ENCODE measurements at places on chromosomes 7 and 10.

DNA sequence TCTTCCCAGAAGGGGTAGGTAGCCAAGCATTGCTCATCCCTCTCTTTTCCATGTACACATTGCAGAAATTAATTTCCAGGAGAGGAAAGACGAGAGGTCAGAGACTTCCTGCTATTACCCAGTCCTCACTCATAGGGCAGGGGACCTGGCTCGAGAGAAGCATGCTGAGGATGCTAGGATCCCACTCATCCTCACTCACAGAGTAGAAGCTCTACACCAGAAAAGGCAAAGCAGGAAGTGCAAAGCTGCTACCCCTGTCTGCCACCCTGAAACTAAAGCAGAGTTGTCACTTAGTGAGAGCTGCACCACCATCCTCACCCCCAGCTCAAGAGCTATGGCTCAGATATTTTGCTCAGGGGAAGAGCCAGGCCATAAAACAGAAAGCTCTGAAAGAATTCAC lies 9.9 kb downstream of the OR9A2 start:
- DNase-seq, result no peak

- no peak for DNase-seq
Measured at GRCh38 chr10:109966961-109967738, 40.6 kb upstream of the ADD3 start.

DNA sequence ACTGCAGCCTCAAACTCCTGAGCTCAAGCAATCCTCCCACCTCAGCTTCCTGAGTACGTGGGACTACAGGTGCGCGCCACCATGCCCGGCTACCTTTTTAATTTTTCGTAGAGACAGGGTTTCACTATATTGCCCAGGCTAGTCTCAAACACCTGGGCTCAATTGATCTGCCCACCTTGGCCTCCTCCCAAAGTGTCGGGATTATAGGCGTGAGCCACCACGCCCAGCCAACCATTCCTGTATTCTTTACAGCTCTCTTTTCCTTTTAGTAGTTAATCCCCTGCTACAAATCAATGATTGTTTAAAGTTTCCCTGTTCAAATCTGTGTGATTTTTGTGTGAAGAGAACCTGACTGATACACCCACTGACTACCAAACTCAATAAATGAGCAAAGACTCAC lies 75.4 kb upstream of the SVIL start:
- no peak for DNase-seq

GRCh38 chr7:132531562-132531961 lies 44.7 kb downstream of the PLXNA4 start:
- DNase-seq, result no peak

- no peak for DNase-seq
Measured at GRCh38 chr7:12719141-12719919, 31.9 kb downstream of the ARL4A start.

GRCh38 chr7:77199013-77199966 lies at the start of gene FGL2:
FGL2 (minus strand) TSS chr7:77199819; CDS start chr7:77199793, 26 bp downstream.
- DNase-seq, result peak; percentile 3

DNA sequence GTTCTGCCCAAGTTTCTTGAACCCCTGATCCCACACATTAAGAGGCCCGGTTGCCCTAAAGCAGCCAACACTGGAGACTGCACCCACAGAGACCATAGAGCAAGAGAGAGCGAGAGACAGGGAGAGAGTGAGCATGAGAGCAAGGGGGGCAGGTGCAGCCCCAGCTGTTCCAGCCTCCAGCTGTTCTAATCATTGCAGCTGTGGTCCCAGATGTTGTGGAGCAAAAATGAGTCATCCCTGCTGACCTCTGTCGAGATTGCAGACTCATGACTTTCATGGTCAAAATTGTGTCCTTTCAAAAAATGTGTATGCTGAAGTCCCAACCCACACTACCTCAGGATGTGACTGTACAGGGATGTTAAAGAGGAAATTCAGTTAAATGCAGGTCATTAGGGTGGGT lies 143.9 kb upstream of the FRMD4A start:
- DNase-seq, result no peak

GRCh38 chr10:11798845-11799735 lies 24.1 kb upstream of the PROSER2 start:
- DNase-seq, result no peak

DNA sequence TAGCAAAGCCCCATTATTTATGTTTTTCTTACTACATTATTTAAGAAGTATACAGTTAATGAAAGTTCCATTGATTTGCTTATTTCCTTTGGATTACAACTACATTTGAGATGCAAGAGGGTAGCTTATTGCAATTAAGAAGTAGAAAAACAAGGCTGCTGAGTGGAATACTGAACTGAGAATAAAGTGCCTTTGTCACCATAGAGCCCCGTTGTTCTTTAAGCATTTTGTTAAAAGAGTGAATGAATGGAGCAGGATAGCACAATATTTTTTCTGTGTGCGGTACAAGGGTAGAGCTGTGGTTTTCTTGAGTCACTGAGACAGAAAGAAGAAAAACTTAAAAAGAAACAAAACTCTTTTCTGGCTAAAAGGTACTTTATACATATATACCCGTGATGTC lies 45.6 kb downstream of the ZNF277 start:
- no peak for DNase-seq

GRCh38 chr7:64849924-64850499 lies 53.1 kb upstream of the ZNF273 start:
- no peak for DNase-seq

- peak; percentile 2 for DNase-seq
Measured at GRCh38 chr7:92527300-92528187, 776 bp downstream of the PEX1 start.

GRCh38 chr7:69961436-69961835 lies 363.2 kb downstream of the AUTS2 start:
- DNase-seq, result no peak

GRCh38 chr7:157432541-157432956 lies 95.7 kb downstream of the DNAJB6 start:
- peak; percentile 19 for DNase-seq

DNA sequence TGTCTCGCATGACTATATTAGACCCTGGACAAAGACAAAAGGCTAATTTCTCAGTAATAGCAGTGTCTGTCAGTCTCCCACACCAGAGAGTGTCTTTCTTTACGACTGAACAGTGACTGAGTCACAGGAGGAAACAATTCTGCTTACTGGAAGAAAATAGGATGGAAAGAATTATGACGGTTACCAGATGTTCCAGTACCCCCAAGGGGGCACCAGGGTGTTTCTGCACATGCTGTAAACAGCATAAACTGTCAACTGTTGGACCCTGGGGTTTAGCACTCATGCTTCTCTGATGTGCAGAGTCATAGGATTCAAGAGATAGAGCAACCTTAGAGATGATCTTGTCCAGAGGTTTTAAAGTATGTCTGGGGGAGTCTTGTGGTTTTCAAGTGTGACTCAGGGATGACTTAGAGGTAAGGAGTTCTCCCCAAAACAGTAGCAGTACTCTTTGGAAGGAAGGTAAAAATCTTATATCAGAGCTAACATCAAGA lies 291.7 kb downstream of the THSD7A start:
- no peak for DNase-seq

GRCh38 chr10:93288679-93289634 lies 193.2 kb downstream of the MYOF start:
- DNase-seq, result no peak

DNA sequence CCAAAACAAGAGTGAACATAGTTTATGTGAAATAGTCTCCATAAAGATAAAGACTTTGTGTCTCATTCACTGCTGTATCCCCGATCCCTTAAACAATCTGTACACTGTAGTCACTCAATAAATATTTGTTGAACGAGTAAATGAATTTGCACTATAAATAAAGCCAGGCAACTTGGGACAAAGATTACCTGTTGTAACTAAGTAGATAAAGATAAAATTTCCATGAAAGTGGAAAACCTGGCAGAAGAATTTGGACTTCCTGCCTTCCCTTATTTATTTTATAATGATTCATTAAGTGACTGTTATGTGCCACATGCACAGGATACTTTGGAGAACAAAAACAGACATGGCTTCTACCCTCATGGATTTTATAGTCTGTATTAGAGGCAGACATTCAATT lies 277.7 kb upstream of the KAT6B start:
- no peak for DNase-seq

DNA sequence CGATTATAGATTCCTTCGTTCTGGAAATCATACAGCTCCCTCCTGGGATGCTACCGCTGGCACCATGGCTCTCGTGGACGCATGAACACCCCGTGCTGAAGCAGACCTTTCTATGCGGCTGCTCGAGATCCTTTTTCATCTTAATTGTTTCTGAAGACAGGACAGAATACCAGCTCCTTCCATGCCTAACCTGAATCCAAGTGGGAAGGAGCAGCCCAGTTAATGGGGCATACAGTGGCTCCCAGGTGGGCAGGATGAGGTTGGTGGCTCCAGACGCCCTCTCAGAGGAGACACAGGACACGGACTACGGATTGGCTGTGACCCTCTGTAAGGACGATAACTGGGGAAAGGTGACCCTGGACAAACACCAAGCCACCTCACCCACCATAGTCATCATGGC lies 18.4 kb upstream of the LOXL4 start:
- DNase-seq, result no peak

GRCh38 chr7:45151131-45151684 lies 6.4 kb upstream of the RAMP3 start:
- no peak for DNase-seq

GRCh38 chr10:70622981-70623844 lies 20.7 kb upstream of the PRF1 start:
- DNase-seq, result no peak

DNA sequence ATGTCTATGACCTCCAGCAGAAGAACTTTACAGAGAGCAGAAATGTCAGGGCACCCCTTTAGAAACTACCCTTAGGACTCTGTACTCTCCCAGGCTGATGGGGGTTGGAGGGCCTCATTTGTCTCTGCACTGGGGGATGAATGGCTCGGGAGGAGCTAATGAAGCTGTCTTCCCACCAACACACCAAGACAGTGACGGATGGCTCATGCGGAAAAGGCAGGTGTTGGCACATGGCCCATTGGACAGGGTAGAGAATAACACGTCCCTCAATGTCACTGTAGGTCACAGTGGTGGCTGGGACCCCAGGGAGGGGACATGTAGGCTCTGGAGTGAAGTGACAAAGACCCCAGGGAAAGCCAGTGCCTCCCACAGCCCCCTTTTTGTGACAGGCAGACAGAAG lies 64.0 kb upstream of the PCBD1 start:
- DNase-seq, result no peak

GRCh38 chr10:89555688-89556445 lies 20.5 kb upstream of the SLC16A12 start:
- DNase-seq, result no peak

GRCh38 chr10:130424418-130424817 lies 288.2 kb downstream of the GLRX3 start:
- DNase-seq, result no peak

GRCh38 chr7:147483634-147484292 lies 1106.8 kb upstream of the C7orf33 start:
- DNase-seq, result no peak

- no peak for DNase-seq
Measured at GRCh38 chr7:152402384-152403250, 33.2 kb downstream of the KMT2C start.

DNA sequence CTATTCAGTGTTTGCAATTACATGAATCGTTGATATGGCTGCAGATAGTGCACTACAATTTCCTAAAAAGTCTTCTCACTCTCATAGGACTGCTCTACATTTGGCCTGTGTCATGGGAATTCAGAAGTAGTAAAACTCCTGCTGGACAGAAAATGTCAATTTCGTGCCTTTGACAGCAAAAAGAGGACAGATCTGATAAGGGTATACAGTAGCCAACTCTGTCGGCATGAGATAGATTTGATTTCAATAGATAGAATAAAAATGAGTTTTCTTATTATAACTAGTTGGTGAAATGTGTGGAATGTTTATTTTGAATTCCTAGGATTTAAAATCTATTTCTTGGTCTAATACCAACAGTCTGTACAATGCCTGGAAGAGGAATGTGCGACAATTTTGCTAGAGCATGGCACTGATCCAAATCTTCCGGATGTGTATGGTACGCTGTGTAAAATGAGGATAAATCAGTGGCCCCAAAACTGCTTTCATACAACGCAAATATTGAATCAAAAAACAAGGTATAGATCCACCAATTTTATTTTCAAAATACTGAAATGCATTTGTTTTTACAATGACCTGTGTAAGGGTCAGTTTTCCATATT lies 133.5 kb upstream of the CDK13 start:
- DNase-seq, result no peak

GRCh38 chr7:95454438-95455045 lies 19.7 kb upstream of the PON2 start:
- no peak for DNase-seq

DNA sequence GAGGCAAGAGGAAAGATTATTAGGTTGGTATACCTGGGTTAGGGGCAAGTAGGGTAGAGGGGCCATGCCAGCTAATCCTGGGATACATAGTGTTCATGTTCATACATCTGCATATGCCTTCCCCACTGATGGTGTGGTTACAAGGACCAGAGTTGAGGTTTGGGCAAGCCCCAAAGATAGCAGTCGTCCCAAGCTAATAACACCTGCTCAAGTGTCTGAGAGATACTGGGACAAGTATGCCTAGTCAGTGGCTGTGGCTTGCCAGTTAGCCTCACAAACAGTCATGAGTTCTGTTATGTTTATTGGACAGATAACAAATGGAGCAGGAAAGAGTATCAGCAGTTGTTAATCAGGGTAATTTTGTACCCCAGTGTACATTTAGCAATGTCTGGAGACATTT lies 139.6 kb downstream of the ADAM22 start:
- DNase-seq, result no peak

GRCh38 chr10:69346776-69347175 lies 68.5 kb downstream of the HK1 start:
- DNase-seq, result no peak

DNA sequence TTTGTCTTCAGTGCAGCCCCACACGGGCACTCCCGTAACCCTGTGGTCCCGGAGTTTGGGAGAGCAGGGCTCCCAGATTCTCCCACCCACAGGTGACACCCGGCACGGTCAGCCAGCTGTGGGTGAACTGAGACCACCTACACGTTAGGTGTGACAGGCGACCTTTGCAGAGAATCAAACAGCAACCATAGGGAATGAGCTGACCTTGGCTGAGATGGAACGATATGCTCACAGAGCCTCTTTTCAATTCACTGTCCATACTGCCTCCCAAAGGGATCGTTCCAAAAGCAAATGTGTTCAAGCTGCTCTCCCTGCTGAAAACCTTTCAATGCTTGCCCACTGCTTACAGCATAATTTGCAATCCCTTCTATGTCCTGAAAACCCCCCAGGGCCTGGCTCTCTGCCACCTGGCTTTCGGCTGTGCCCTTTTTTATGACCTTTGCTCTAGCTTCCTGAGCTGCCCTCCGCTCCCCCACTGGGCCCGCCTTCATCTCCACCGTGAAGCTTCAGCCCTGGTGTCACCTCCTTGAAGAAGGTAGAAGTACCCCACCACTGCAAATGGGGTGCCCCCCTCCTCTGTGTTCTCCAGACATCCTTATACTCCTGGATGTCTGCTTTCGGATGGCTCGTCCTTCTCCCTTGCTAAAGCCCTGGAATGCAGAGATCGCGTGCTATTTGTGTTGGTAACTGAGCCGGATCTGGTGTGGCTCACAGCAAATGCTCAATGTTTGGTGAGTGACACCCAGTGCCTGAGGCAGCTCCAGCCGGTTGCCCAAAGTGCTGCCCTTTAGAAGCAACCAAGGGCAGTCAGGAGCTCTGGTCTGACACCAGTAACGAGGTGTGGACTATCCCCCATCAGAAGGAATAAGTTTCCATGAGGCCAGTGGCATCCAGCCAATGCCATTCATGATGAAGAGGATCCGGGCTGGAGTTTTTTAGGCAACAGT lies 90.4 kb downstream of the KIAA1549 start:
- DNase-seq, result peak; percentile 40

GRCh38 chr7:3916146-3916545 lies 615.1 kb downstream of the SDK1 start:
- no peak for DNase-seq

Measured in NCI-H1092 (cell line).